Left colon (tissue), 2 donors: ENCODE measurements at places on chromosomes 2 and 18.

DNA sequence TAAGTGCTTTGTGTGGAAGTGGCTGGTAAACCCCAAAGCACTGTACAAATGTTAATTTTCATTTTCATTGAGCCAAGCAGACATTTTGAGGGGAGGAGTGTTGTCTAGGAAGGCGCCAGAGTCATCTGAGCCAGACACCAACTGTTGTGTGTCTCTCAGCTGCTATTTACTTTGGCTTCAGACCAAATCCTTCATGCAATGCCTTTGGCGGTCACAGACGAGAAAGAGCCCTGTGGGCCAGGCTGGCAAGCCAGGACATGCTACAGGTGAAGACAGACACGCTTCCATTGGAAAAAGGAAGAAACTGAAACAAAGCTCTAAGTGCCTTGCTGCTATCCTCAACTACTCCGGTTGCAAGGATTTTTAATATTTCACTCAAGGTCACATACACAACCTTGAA, 115.4 kb upstream of the CDC42EP3 start:
- peak; percentile 48 for DNase-seq

GRCh38 chr2:222819722-222820333, 41.0 kb upstream of the ACSL3 start:
- DNase-seq = no peak

DNA sequence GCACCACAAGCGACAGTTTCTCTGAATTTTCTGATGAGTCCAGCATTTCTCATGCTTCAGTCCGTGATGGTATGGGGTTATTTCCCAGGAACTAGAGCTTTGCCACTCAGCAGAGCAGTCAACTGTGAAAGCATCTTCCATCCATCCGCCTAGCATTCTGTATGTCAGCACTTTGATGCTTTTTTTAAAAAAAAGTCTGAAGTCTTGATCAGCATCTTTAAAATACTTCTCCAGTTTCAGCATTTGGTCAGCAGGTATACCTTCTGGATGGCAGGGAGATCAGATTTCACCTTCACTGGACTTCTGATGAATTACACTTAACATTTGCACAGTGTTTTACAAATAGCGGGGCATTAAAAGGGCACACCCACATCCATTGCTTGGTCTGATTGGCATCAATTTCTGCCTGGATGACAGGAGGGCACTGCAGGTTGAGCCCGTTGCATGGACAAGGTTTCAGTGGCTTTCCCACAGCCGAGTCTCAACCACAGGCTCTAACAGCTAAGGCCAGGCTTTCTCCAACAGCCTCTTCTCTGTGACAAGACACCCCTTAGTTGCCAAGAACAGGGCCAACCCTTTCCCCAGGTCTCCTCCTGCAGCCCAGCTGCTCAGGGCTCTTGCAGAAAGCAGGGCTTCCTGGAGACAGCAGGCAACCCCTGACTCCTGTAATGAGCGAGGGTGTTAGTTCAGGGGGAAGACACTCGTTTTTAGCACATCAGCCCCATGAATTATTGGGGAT, 54.0 kb downstream of the EMILIN2 start:
- DNase-seq = no peak

- DNase-seq = no peak
Observed at GRCh38 chr18:32956591-32957315, 183.9 kb upstream of the KLHL14 start.

DNA sequence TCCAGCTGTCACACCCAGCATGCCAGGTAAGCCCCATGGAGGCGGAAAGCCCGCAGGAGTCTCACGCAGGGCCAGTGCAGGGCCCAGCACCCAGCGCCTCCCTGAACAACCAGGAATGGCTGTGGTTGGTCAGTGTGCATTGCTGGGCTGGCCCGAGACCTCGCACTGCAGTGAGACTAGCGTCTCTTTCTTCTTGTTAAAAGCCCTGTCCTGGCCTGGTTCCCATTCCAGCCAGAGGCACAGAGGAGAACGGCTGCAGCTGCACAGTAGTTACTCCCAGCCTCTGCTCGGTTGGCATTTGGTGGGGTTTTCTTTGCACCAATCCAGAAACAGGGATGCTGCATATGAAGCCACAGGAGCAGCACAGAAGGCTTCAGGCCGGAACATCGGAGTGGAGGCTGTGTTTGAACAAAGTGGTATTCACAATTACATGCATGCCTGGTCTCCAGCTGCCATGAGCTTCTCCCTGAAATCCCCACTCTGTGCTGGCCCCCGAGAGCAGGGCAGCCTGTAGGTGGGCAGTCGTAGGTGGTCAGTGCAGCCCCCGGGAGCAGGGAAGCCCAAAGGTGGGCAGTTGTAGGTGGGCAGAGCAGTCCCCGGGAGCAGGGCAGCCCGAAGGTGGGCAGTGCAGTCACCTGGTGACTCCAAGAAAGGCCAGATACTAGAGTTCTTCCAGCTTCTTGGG, 163.7 kb upstream of the PXDN start:
- no peak for DNase-seq

DNA sequence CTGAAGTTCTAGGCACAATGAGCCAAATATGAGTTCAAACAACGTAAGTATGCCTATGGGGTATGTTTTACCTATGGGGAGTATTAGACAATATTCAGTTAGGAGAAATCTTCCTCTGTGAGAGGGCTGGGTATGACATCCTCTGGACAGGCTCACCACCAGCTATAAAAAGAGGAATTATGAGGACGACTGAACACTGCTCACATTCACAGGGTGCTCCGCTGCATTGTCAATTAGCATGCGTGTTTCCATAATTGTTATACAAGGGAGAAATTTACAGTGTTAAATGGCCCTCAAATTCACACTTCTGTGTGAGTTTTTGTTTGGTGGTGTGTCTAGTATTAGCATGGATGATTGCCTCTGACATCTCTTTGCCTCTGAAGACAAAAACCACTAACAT, 700.4 kb downstream of the BCL11A start:
- DNase-seq = no peak

GRCh38 chr2:18588049-18588448, 1.3 kb downstream of the NT5C1B start:
- DNase-seq = no peak

DNA sequence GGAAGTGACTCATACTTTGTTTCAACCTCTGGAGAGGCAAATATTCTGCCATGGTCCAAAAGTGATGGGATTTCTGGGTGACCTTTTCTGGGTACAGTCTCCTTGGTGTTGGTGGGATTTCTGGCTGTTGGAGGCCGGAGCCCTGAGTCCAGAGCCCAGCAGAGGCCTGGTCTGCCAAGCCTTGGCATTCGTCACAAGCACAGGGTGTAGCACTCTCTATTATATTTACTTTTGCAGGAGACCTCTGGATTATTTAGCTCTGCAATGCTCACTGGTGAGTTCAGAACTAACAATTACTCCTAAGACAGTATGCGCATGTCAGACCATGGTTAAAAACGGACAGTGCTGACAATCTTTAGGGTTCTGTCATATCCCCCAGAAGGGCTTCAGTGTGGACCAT, 201.6 kb upstream of the TWIST2 start:
- DNase-seq = no peak

GRCh38 chr2:11506611-11506969, 27.3 kb upstream of the GREB1 start:
- DNase-seq = no peak

- DNase-seq = no peak
Observed at GRCh38 chr2:6946722-6947121, 29.5 kb downstream of the RNF144A start.

DNA sequence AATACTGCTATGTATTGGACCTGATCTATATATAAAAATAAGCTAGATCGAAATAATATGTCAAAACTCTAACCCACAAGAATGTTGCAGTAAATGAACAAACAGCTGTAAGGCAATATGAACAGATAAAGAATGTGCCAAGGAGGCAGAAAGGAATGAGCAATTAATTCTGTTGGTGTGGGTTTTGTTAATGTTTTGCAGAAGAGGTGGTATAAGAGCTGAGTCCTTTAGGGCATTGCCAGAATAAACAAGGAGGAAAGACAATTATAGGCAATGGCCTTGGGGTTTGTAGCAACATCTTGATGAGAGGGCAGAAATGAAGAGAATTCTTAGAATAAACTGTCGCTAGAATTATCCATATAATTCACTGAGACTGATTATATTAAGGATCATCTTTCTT, 240.9 kb upstream of the GULP1 start:
- no peak for DNase-seq

DNA sequence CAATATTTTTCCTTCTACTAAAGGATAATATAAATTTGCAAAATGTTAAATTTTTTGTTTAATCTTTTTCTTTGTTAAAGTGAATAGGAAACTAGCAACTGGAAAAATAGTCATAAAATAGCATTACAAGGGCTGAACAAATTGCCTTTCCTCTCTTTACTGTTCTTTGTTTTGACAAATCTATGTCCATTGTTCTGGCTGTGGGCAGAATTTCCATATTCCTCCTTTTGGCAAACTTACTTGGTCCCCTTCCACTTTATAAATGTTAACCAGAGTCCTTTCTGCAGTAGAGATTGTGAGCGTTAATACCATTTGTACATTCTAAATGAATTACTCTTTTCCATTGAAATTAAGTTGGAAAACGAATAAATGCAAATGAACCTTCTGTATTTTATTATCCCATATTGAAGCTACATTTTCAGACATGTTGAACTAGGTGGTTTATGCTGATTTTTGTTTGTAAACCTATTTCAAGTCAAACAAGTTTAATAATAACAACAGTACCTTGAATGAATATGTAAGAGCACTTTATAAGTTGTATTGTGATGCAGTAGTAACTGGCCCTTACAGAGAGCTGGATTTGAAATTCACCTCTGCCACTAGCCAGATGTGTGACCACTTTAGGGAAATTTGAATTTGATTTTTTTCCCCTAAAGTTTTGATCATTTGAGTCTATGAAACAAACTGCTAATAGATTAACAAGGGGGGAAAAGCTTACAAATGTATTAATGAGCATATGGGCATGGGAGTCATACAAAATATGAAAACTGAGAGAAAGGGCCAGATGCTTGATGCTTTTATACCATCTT, 3.3 kb downstream of the RNF125 start:
- DNase-seq = no peak

DNA sequence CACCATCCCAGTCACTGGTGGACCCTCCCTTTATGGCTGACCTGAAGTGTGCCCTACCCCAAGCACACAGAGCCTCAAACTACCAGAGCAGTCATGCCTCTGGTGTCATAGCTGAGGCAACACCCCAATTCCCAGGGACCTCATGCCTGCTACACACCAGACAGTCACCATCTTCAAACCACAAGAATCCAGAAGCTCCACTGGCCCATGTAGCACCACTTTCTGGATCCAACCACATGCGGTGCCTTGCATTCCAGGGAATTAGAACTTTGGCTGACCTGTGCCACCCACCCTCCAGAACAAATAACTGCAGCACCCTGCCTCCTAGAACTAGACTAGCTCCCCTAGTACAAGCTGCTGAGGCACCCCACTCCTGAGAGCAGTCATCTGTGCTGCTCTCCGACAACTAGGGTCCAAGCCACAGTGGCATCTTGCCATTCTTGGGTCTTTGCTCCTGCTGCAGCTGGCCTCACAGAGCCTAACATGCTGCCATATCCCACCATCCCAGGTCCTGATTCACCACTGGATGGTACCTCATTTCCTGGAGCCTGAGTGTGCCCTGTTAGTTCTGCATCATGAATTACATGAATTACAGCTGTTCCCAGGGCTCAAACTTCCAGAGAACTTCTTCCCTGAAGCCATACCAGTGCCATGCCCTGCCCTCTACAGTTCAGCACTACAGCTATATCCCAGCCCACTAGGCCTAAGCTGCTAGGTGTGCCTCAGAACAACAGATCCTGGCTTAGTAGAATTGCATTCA, 243.8 kb upstream of the CHST9 start:
- DNase-seq = no peak

- no peak for DNase-seq
Observed at GRCh38 chr2:96877042-96877451, 7.2 kb upstream of the SEMA4C start.

GRCh38 chr18:36009214-36009613, 36.7 kb downstream of the RMP24 start:
- DNase-seq = no peak

DNA sequence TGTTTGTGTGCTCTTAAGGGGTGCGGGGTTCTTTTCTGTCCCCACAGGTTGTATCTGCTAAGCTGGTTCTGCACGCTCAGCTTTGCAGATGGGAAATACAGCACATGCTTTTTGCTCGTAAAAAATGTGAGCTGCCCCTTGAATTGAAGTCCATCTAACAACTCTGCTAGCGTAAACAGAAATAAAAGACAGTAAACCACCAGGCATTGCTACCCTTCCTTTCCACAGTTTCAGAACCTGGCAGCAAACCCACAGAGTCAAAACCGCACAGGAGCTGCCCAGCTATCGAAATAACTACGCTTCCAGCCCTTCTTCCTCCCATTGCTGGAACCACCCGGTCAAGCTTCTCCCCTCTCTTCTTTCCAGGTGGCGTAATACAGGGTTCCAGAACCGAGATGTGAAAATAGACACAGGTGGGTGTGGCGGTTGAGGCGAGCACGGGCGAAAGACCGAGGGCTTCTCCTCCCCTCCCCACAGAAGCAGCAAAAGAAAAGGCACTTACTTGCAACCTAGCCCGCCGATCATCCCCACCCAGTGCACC, 479 bp downstream of the SCN9A start:
- no peak for DNase-seq

GRCh38 chr2:177430411-177430810, 37.8 kb downstream of the AGPS start:
- DNase-seq = no peak

DNA sequence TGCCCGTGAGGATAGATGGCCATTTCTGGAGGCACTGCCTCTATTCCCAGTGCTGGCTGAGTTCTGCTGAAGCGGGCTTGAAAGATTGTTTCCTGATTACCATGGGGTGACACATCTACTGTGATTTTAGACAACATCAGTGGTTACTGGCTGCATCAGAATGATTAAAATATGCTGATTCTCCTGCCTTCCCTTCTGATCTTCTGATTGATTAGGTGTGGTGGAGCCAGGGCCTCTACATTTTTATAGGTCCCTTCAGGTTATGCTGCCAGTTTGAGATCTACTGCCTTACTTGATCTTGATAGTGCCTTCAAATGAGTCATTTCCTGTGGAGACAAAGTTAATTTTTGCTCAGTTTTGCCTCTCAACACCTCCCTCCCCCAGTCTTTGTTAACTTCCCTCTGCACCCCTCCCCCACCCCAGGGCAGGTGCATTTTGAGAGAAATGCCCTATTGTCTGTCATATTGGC, 31.6 kb upstream of the SNORC start:
- peak; percentile 69 for DNase-seq

GRCh38 chr18:39624961-39625360, 2059.4 kb upstream of the CELF4 start:
- no peak for DNase-seq

GRCh38 chr2:147679191-147679954, 165.5 kb upstream of the ACVR2A start:
- DNase-seq = no peak

DNA sequence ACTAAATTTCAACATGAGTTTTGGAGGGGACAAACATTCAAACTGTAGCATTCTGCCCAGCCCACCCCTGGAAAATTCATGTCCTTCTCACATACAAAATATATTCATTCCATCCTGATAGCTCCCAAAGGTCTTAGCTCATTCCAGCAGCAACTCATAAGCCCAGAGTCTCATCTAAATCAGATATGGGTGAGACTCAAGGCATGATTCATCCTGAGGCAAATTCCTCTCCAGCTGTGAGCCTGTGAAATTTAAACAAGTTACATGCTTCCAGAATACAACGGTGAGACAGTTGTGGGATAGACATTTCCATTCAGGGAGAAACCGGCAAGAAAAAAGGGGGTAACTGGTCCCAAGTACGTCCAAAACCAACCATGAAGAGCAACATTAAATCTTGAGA, 43.5 kb upstream of the FAHD2A start:
- DNase-seq = no peak
